CD4-positive, CD25-positive, alpha-beta regulatory T cell (primary cell): ENCODE measurements at places on chromosomes 1 and 21. TPM values are rescaled to one million over a fixed set of nuclear protein-coding genes. Genes with fewer than 3 reads are reported as not detected.
A peak's percentile ranks its signal among the peaks of the same experiment; 100 is the strongest.

GRCh38 chr21:25385911-25386474, 221.3 kb downstream of the MRPL39 start:
- H3K4me3 ChIP-seq: no peak overlapping the region
- no peak overlapping the region for H3K27ac ChIP-seq
- DNase-seq: peak; percentile 39
- H3K4me1 ChIP-seq: no peaks in the 10 kb centered on the region
- no peaks in the 10 kb centered on the region for H3K36me3 ChIP-seq

DNA sequence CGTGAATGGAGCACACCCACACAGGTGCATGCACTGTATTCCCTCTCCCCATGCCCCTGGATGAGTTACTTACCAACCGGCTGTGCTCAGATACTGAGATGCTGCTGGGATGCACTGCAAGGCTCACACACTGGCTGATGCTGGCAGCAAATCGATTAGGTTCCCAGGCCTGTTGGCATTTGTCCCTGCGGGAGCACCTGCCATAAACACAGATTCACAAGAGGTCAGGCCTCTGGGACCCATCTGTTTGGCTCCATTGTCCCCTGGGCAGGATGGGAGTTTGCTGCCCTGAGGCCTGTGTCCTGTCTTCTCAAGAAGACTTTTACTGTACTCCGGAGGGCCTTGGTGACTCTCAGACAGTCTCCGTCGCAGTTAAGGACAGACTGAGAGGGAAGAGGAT, 145.4 kb downstream of the PLXNA2 start:
- H3K27me3 ChIP-seq: no peaks in the 10 kb centered on the region
- H3K4me3 ChIP-seq: no peak overlapping the region
- no peak for DNase-seq
- no peak overlapping the region for H3K27ac ChIP-seq

BRDT gene
- total RNA-seq: not detected

PTGFR gene
- not detected for total RNA-seq

MCL1 gene
- 764 TPM for total RNA-seq

DNA sequence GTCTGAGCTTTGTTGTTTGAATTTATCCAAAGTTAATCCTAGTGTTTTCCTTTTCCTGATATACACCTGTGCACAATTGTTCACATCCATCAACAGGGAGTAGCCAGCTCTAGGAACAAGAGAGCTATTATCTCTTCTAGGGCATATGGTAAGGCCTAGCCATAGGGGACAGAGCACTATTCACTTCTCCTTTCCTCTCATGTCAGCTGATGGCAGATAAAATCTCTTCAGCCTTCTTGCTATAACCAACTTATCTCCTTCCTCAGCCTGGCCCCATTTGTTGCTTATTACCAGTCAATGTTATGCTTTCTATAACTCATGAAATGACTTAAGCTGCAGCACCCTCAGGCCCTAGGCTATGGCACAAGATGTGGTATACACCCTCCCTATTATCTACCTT, 38.9 kb downstream of the PATJ start:
- peaks cover 37% of the 10 kb centered on the region for H3K4me1 ChIP-seq
- H3K27me3 ChIP-seq: no peaks in the 10 kb centered on the region
- peak overlapping the region; percentile 83 for H3K4me3 ChIP-seq
- H3K27ac ChIP-seq: no peak overlapping the region

DNA sequence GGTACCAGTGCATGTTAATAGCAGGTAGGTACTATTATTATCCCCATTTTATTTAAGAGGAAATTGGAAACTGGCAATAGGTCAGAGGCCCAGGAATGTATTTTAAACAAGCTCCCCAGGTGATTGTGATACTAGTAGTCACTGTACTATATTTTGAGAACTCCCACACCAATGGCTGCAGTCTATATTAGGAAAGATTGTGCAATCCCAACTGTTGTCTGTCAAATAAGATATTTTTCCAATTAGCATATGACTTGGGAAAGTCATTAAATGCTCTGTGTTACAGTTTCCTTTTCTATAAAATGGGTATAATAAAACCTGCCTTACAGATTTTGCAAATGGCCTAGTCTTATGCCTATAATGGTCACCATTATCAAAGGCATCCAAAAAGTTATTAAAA, 94.2 kb upstream of the DMRTA2 start:
- H3K36me3 ChIP-seq: peaks cover 3% of the 10 kb centered on the region
- H3K4me3 ChIP-seq: no peak overlapping the region
- no peaks in the 10 kb centered on the region for H3K27me3 ChIP-seq
- no peak for DNase-seq
- H3K27ac ChIP-seq: no peak overlapping the region

GBP4 gene
- 64.4 TPM for total RNA-seq

DNA sequence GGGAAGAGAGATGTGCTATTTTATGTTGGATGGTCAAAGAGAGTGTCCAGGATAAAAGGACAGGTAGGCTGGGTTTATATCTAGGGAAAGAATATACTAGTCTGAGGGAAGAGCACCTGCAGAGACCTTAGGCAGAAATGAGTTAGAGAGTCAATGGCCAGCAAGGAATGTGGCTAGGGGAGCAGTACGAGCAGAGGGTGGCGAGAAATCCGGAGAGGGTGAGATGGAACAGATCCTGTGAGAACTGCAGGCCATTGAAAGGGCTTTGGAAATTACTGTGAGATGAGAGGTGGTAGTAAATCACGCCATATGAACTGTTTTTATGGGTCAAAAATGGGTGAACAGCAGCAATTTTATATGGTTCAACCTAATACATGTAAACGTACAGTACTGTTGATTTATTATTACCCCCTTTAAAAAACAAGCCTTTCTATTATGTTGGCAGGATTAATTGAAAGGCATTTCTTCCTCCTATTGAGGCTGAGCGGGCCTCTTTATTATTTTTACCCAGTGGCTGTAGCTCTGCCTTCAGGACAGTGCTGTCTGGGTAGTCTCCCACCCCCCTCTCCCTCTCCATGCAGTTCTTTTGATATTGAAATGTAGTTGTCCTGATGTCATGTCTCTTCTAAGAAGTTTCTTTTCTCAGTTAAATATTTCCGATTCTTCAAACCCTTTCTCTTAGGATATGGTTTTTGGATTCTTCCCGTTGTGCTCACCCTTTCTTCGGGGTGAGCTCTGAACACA, 75.2 kb upstream of the CD1D start:
- H3K36me3 ChIP-seq: no peaks in the 10 kb centered on the region
- no peak overlapping the region for H3K4me3 ChIP-seq
- H3K27ac ChIP-seq: no peak overlapping the region
- no peak for DNase-seq
- H3K4me1 ChIP-seq: no peaks in the 10 kb centered on the region

GRCh38 chr1:23020706-23021405, 1.6 kb downstream of the KDM1A start:
- H3K27ac ChIP-seq: no peak overlapping the region
- H3K36me3 ChIP-seq: no peaks in the 10 kb centered on the region
- H3K4me3 ChIP-seq: peak overlapping the region; percentile 89
- peaks cover 18% of the 10 kb centered on the region for H3K4me1 ChIP-seq

- no peak within 1 kb of the TSS for H3K4me3 ChIP-seq
- no peaks in the 10 kb centered on the region for H3K36me3 ChIP-seq
- H3K4me1 ChIP-seq: peaks cover 7% of the 10 kb centered on the region
- no peak within 1 kb of the TSS for H3K27ac ChIP-seq
These were observed at the start of gene WNT4 for GRCh38 chr1:22143065-22144033. TSS of gene WNT4 (minus strand) at chr1:22143097. CDS start at chr1:22142922, 175 bp downstream.

SELP gene
- total RNA-seq: 12.1 TPM
